ENCODE measurements at places on chromosomes 4 and X. TPM values are rescaled to one million over a fixed set of nuclear protein-coding genes. Genes with fewer than 3 reads are reported as not detected.

SOWAHB gene
- not detected for total RNA-seq

ASB12 gene
- 4.3 TPM for total RNA-seq

SLC25A31 gene
- total RNA-seq, result not detected

DCX gene
- 0.05 TPM for total RNA-seq

KDR gene
- total RNA-seq, result 23.4 TPM

SPANXA1 gene
- total RNA-seq, result not detected

- DNase-seq, result no peak
Measured at GRCh38 chr4:181959121-181959520, 284.1 kb upstream of the TENM3 start.

DNA sequence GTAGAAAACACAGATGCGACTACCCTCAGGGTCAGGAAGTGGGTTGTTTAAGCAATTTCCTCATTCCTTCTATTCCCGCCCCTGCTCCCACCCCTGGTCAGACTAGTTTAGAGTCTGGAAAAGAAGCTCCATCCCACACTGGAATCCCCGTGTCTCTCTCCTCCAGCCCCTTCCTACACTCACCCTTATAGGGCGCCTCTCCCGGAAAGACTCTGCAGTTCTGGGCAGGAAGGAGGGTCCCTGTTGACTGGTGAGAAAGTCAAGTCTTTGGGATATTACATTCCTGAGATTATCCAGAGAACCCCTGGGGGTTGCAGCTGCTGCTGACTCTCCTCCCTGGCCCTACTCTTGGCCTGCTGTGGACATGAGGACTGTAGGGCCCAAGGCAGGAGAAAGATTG is 11.9 kb downstream of the STARD8 start:
- no peak for DNase-seq

- DNase-seq, result no peak
Measured at GRCh38 chr4:13349096-13349495, 135.0 kb downstream of the RAB28 start.

DNA sequence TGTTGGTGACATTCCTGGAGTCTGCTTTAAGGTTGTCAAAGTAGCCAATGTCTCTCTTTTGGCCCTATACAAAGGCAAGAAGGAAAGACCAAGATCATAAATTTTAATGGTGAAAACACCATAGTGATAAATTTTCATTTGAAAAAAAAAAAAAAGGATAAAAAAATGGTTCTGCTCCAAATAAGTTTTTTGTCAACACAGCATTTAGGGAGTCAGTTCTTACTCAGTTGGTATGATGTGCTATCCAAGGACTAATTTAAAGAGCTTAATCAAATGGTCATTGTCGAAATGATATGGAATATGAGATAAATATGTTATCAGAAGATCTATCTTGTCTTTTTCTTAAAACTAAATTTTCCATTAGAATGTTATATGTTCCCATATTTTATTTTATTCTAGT is 83.9 kb downstream of the PCDH18 start:
- DNase-seq, result no peak

- peak; percentile 53 for DNase-seq
Measured at GRCh38 chr4:128061566-128062536, 739 bp downstream of the LARP1B start.

DNA sequence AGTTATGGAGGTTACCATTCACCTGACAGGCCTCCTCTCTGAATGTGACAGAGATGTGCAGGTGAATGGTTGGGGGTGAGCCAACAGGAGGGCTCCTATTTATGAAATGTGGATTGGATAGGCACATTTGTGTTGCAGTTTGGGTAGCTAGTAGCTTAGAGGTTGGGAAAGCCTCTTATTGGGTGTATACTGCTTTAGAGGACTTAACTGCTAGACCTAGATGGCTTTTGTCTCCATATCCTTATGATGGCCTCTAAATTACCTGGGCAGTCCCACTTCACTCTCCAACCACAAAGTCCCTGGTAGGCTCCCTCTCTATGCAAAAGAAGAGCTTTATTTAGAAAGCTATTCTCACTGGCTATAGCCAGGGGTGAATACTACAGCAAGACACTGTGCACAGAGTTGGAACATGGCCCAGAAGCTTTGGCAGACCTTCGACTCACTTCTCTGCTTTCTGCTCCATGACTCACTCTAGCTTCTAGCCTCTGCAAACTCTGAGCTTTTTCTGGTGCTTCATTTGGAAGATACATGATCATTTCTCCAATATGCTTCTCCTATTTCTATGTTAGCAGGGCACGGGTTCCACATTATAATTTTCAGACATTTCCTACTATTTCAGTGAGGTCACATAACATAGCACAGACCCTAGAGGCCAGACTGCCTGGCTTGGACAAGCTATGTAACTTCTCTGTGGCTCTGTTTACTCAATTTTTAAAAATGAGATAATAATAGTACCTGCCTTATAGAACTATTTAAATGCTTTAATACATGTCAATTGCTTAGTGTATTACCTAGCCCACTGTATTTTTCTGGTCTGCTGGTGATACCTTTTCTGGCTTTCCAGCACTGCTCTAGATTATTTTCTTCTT is 6.0 kb upstream of the VGLL1 start:
- peak; percentile 72 for DNase-seq
